ENCODE measurements at places on chromosomes 7 and 10. TPM values are rescaled to one million over a fixed set of nuclear protein-coding genes. Genes with fewer than 3 reads are reported as not detected.

DNA sequence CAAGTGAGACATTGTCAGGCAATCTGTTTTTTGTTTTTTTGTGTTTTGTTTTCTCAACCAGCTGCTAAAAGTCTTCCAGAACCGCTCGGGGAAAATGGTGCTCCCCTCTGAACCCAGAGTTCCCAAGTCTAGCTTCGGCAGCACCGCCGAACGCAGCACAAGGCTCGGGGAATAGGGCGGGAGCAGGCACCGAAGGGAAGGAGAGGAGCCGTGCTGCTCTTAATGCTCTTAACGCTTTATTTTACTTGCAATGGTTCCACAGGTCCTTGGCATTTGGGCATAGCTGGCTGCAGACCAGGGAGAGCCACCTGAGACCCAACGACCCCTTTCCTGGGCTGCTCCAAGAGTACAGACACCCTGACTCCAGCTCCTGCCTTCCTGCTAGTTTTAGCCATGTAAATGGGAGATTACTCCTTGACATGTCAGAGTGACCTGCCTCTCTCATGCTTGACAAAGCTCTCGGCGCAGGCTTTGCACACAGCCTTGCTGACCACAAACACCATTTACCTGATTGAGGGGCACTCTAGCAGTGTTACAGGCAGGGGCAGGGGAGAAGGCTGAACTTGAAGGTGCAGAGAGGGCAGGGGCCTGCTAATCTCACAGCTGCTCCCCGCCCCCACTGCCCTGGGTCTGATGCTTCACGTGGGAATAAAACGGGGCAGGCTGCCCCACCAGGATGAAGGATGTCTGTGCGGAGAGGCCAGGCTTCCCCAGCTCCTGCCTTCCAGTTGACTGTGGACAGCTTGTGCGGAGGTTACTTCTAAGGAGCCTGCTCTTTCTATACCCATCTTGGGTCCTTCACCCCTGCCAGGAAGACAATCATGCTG is 58.6 kb upstream of the EFCAB10 start:
- no peak for DNase-seq

GRCh38 chr7:47818796-47819606 is 129.3 kb downstream of the PKD1L1 start:
- peak; percentile 86 for DNase-seq

DNA sequence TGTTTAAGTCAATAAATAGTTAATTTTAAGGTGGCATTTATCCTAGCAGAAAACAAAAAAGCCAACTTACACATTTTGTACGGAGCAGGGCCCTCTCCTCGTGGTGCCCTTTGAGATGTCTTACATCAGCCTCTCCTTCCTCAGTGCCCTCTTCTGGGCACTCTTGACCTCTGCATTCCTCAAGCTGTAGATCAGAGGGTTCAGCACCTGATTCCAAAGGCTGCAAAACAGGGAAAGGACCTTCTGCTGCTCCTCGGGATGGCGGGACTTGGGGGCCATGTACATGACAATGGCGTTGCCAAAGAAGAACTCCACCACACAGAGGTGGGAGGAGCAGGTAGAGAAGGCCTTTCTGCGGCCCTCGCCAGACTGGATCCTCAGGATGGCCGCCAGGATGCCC is 4.6 kb upstream of the OR2A14 start:
- no peak for DNase-seq

DNA sequence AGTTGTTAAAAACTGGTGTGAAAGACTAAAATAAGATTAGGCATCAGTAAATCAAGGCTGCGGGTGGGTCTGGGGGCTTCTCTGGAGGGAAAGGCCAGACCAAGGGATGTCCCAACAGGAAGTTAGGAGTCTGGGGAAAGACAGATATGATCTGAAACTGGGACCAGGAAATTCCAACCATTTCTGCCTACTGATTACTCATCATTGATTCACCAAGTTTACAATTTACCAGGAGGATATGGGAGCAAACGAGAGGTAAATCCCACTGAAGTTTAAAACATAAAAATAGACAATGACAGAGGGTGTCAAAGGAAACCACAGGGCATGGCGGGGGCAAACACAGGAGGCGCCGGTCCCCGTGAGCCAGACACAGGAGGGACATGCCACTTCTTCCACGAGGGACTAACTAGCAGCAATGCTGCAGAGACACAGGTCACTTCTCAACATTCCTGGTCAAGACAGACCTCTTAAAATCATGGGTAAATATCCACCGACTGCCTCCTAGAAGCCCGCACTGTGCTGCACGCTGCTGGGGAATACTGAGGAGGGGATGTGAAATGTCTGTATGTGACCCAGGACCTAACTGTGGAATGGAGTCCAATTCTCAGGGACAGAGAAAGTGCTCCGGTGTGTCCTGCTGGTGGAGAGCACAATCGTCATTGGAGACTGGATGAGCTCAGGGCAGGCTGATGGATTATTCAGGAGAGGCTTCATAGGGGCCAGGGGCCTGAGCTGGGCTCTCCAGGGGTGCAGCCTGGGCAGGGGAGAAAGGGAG is 153.4 kb upstream of the KLF14 start:
- no peak for DNase-seq

DNA sequence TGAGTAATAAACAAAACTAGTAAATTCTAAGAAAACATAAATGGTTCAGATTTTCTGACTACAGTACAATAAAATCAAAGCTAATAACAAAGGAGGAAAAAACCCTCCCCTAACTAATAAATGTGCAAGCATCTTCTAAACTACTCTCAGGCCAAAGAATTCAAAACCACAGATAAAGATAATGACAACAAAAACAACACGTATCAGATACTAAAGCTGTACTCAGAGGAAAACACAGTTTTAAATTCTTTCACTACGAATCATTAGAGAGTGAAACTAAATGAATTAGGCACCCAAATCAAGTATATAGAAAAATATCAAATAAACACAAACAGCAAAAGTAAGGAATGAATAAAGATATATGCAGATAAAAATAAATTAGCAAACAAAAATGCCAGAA is 200.9 kb downstream of the TEX36 start:
- no peak for DNase-seq

- DNase-seq = no peak
Measured at GRCh38 chr7:9120331-9120730, 686.9 kb downstream of the NXPH1 start.

DNA sequence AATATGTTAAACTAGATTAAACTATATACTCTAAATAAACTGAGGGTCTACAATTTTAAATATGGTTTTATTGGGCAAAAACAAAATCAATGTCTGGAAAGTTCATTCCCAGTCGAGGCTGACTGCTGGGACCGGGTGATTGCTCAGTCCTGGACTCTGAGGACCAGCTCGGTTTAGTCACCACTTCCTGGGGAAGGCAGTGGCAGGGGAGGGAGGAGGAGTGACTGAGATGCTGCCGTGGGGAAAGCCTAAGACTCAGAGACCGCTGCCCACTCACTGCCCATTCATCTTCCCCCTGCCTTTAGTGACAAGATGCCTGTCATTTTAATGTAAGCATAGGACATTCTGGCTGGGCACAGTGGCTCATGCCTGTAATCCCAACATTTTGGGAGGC is 29.0 kb downstream of the ATOH7 start:
- no peak for DNase-seq

Gene CALCR
- 0.31 TPM for total RNA-seq

DNA sequence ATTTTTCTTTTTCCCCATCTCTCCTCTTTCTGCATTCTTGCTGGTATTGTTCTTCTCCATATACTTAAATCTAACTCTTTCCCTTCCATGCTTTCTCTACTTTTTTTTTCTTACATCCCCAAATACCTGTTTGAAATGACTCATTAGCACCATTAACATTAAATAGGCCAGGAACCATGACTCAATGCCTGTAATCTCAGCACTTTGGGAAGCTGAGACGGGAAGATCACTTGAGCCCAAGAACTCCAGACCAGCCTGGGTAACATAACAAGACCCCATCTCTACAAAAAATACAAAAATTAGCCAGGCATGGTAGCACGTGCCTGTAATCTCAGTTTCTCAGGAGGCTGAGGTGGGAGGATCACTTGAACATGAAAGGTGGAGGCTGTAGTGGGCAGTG is 1026.8 kb downstream of the GATA3 start:
- DNase-seq = no peak

Gene CCL24
- not detected for total RNA-seq

- no peak for DNase-seq
Measured at GRCh38 chr10:81348003-81348402, 527.0 kb upstream of the NRG3 start.

GRCh38 chr10:88975377-88975720 is 15.2 kb upstream of the FAS start:
- no peak for DNase-seq

DNA sequence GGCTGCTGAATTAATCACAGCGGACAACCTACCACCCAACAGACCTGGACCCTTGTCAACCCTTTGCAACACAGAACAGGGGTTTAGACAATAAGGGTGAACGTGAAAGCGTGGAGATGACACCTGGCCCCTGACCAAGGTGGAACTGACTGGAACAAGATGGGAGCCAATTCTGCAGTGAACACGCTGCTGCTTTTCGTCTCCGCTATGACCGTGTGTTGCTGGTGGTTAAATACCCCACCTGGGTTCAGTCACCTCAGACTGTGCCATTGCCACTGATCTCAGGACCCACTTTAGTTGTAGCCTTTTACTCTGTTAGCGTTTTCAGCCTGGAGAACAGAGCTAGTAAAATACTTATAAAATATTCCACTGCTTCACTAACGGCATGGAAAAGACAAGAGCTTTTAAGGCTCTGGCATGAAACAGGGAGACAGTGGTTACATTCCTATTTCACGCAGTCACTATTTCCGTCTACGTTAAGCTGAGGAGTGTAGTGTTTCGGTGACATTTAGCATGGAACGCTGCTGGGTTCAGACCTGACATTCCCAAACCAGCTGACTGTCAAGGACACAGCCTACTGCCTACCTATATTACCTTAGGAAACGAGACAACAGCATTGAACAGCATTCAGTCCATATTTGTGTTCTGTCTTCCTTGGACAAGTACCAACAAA is 119.5 kb upstream of the PRSS1 start:
- DNase-seq = no peak

Gene LIPN
- not detected for total RNA-seq

DNA sequence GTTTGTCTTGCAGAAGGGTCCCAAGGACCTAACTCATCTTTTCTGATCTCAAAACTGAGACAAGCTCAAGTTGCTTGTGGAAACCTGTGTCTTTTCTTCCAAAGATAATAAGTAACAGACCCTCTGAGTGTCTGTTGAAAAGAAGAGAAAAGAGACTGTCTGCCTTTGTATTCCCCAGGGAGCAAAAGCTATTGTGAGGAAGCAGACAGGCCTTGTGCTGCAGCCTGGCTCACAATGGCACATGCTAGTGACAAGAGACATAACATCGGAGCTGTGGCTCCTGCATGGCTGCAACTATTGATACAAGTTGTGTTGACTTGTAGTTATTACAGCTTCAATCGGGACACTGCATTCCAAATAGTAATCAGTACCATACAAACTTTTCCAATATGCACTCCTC is 202.9 kb downstream of the DKK1 start:
- DNase-seq = no peak

- no peak for DNase-seq
Measured at GRCh38 chr7:70734411-70734810, 397.5 kb upstream of the GALNT17 start.

Gene ANKRD2
- total RNA-seq = 0.43 TPM

DNA sequence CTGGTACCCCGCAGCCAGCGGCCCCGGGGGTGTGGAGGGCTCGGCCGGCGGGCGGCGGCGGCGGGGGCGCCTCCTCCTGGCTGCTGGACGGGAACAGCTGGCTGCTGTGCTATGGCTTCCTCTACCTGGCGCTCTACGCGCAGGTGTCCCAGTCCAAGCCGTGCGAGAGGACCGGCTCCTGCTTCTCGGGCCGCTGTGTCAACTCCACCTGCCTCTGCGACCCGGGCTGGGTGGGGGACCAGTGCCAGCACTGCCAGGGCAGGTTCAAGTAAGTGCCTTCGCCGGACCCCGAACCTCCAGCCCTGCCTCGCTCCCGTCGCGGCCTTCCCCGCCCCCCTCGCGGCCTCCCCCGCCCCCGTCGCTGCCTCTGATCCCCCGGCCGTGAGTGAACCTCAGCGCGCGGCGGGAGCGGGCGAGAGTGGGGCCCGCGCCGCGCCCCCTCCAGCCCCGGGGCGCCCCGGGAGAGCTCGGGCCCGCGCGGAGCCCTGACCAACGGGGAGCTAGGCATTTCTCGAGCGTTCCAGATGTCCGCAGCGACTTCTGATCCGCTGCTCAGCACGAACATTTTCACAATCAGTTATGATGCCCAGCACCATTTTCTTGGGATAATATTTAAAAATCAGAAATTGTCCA is 727 bp downstream of the ATRNL1 start:
- DNase-seq = peak; percentile 41

Gene HECW1
- total RNA-seq = 5.0 TPM

- DNase-seq = no peak
Measured at GRCh38 chr10:2994221-2994961, 73.0 kb upstream of the PFKP start.

GRCh38 chr10:87552248-87552929 is 47.7 kb downstream of the MINPP1 start:
- no peak for DNase-seq
